Activated CD4-positive, CD25-positive, alpha-beta regulatory T cell treated with anti-CD3 and anti-CD28 coated beads, Interleukin-2, amount 50 U/mL, for 72 hours (primary cell): ENCODE measurements at places on chromosomes 3 and 15.

DNA sequence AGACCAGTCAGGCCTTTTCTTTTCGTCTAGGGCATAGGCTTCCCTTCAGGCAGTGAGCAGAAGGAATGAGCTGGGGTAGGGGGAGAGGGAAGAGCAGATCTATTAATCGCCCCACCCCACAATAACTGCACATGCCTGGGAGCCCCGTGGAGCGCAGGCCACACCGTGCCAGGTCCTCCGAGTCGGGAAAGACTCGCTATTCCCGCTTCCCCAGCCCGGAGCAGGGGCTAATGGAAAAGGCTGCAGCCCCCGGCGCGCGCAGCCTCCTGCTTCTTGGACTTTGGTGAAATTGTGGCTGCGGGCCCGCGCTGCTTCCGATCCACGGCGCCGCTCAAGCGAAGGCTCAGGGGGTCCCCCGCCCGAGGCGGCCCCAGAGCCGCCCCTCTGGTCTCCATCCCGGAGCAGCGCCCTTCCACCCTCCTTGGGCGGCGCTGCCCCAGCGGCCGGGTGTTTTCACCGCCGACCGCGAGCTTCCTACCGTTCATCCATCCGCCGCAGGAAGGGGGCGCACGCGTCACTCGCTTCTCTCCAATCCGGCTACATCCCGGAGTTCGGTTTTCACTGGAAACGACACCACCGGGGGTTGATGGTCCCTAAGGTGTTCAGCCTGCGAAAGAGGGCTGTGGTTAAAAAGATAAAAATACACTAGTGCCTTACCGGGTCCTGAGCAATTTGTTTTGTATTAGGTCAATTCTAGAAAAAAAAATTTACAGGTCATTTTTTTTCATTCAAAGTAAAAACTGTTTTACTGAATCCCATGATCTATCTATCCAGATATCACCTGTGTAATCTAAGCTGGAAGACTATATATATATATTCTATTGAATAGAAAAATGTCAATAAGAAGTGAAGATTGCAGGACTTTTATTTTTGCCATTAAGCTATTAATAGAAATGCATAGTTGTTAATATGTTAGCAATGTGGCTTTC is 4.4 kb upstream of the SYNM start:
- DNase-seq = peak; percentile 34

- DNase-seq = no peak
These were observed 247.1 kb upstream of the ST8SIA2 start for GRCh38 chr15:92146511-92147150.

GRCh38 chr3:141625506-141625905 is 112.6 kb upstream of the RNF7 start:
- no peak for DNase-seq

- DNase-seq = no peak
These were observed 22.0 kb upstream of the ANXA2 start for GRCh38 chr15:60419753-60420152.

DNA sequence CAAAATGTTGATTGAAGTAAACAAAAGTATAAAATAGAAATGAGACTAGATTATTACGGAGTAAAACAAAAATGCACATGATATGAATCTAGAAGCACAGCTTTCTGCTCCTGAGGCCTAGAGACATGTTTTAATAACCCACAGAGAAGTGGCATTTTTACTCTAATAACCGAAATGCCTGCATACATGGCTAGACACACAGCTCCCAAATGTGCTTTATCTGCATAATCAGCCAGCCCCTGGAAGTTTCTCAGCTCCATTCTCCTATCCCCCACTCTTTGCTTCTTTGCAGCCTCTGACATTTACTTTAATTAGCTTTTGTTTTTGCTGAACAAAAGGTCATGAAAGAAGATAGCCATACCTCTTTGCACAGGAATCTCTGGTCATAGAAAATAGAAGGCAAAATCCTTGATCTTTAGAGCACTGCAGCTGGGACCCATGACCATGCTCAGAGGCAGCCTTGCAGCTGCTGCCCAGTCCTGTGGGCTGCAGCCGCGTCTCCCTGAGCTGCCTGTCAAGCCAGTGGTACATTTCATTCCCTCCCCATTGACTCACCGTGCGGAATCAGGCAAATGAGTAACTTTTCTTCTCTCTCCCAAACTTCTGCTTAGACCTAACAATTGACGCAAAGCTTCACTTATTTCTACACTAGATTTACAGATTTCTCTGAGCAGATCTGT is at the start of gene VEPH1:
Gene VEPH1, minus strand, starts transcription at position 501 of the 680 bp plus-strand sequence. CDS start 8,067 bp downstream, outside the sequence.
- DNase-seq = no peak

- no peak for DNase-seq
These were observed 25.6 kb downstream of the IQCB1 start for GRCh38 chr3:121809249-121809648.

- DNase-seq = no peak
These were observed 69.6 kb upstream of the STRIT1 start for GRCh38 chr3:155362808-155363689.

GRCh38 chr3:46312991-46313390 is 40.9 kb upstream of the CCR2 start:
- DNase-seq = no peak

DNA sequence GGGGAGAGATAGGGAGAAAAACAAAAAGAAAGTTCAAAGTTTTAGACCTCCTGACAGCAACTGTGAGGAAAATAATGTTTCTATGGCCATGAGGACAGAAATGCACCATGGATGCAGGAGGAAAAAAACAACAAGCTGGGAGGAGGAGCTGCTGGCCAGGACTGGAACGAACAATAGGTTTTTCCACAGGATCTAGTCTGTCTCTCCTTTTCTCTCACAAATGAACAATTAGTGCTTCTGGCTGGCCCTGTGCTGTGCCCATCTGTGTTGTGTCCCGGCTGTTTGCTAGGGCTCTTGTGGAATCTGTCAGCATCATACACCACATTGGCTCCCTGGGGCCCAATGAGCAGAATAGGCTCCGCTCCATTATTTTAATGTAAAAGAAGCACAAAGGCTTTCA is 15.2 kb downstream of the GK5 start:
- DNase-seq = no peak

- no peak for DNase-seq
These were observed 75.9 kb upstream of the ATP2B2 start for GRCh38 chr3:10581251-10581650.

DNA sequence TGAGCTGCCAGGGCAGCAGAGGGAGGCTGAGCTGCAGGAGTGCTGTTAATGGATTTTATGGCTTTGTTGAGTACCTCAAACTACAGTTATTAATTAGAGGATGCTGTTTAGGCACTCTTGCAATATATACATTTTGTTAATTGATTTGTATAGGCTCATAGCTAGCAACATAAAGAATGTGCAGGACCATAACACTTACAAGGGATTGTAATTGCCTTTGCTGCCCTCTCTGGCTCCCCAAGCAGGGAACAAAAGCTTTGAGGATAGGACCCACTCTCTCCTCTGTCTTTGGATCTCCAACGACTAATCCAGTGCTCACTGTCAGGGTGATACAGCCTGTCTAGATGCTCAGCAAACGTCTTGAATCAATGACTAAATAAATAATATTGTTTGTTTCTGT is 1.2 kb upstream of the CLSTN2 start:
- DNase-seq = no peak

GRCh38 chr3:27345493-27345892 is 23.7 kb downstream of the NEK10 start:
- DNase-seq = no peak

GRCh38 chr3:114449271-114450007 is 155.6 kb downstream of the TIGIT start:
- no peak for DNase-seq

- DNase-seq = no peak
These were observed 311.5 kb downstream of the EDEM1 start for GRCh38 chr3:5498981-5499380.

DNA sequence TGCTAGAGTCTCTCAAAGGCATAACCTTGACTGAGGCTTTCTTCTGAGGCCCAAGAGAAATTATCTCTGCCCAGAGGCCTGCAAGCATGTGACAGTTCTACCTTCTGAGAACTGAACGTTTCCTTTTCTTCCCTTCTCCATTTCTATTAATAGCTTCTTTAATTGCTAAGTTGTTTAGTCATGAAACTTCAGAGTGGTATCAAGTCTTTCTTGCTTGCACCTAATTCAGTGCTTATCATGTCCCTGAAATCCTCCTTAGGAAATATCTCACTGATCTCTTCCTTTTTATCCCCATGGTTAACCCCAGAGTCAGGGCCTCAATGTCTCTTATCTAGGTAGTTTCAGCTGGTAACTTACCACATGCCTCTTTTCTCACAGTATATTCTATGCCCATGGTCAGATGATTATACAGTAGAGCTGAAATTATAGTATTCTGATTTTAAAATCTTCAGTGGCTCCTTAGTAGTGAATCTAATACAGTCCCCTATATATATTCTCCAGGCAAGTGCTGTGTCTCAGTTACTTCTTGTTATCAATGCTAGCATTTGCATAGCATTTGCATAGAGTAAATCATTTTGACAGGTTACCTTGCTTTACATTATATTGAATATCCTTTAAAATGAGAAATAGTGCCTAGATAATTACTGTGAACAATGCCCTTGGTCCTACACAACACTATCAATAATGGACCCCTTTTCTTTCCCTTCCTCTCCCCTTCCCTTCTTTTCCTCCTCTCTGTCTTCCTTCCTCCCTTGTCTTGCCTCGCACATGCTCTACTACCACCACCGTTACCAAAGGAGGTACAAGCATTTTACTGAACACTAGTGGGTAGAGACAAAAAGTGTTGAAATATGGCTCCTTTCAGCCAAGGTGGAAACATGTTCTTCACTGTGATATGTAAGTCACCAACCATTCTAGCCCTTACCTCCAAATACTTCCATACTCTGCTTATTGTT is 33.0 kb downstream of the KBTBD8 start:
- DNase-seq = no peak

DNA sequence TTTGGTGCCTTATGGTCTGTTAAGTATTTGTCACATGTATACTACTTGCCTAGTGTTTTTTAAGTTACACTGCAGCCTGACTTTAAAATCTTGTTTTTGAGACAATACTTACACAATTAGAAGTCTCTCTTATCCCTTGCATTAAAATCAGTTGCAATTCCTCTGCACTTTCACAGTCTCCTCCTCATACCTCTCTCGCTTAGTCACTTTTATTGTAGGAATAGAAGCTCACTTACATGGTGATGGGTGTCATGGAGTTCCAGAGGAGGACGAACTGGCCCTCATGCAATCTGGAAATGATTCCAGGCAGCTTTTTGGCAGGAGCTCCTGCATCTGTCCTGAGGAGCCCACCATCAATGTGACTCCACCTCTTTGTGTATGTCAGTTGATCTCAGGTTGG is 238.4 kb upstream of the TBC1D5 start:
- no peak for DNase-seq

DNA sequence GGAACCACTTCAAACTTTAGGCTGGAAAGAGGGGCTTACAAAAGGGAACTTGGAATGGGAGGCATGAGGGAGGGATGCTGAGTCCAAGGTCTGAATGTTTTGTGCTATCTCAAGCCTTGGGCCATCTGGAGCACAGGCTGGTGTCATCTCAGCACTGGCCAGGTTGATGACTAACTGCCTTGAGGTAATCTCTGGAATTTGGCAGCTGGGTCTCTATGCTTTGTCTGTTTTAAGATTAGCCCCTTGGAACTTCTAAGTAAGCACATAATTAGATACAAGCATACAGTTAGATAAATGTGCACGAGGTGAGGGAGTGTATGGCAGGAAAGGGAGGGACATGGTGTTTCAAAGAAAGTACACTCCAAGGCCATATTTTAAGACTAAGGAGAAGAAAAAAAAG is 252.4 kb upstream of the CCDC54 start:
- DNase-seq = no peak

DNA sequence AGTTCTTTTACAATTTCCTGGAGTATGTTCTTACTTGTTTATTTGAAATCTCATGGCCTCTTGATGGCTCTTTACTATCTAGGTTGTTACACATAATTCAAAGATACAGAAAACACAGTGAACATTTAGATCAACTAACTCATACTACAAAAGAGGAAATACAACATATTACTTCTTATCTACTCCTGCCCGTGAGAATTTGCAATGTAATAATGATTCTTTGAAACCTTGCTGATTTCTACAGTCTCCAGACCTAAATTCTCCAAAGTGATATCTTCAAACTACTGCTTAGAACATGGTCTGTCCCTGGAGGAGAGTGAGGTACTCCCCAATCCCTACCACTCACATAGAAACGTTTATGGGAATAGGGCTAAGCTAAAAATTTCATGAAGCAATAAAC is 29.9 kb upstream of the GOLGA8B start:
- DNase-seq = no peak
